Ovary (tissue), 10 donors: ENCODE measurements at places on chromosomes 2 and 18. TPM values are rescaled to one million over a fixed set of nuclear protein-coding genes. Genes with fewer than 3 reads are reported as not detected.

- H3K27me3 ChIP-seq: no peaks in the 10 kb centered on the region
- no peaks in the 10 kb centered on the region for H3K4me1 ChIP-seq
- no peaks in the 10 kb centered on the region for H3K36me3 ChIP-seq
Measured at GRCh38 chr18:50310080-50310479, 22.6 kb upstream of the CXXC1 start.

Gene DNAH7
- total RNA-seq: 3.8 TPM

Gene HOXD12
- total RNA-seq: not detected

GRCh38 chr2:56229397-56230060 is 45.7 kb downstream of the CCDC85A start:
- no peak for DNase-seq
- H3K27me3 ChIP-seq: no peaks in the 10 kb centered on the region
- no peaks in the 10 kb centered on the region for H3K36me3 ChIP-seq
- no peak overlapping the region for H3K4me3 ChIP-seq

Gene ING5
- total RNA-seq: 39.6 TPM

DNA sequence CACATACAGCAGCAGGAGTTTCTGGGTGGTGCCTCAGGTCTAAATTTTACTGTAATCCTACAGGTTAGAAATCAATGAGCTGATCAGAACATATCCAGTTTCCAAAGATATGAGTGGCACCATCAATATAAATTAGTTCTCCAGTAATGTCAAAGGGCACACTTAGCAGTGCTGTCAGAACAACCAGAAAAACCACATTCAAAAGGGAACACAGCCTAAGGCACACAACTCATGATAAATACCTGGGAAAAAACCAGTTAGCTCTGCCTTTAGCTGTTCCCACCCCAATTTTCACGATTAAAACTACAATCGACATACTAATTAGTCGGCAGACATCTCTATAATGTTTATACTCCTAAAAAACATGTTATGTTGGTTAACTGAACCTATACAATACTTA is 31.5 kb downstream of the ATP8B1 start:
- no peak overlapping the region for H3K27ac ChIP-seq
- H3K36me3 ChIP-seq: no peaks in the 10 kb centered on the region
- DNase-seq: no peak
- H3K4me3 ChIP-seq: no peak overlapping the region
- no peaks in the 10 kb centered on the region for H3K27me3 ChIP-seq
